ENCODE measurements at places on chromosomes 5 and 9.
A peak's percentile ranks its signal among the peaks of the same experiment; 100 is the strongest.

- DNase-seq: no peak
Observed at GRCh38 chr9:109319017-109319625, 1.7 kb downstream of the EPB41L4B start.

- DNase-seq: peak; percentile 86
Observed at GRCh38 chr5:159362220-159362619, 31.9 kb upstream of the IL12B start.

DNA sequence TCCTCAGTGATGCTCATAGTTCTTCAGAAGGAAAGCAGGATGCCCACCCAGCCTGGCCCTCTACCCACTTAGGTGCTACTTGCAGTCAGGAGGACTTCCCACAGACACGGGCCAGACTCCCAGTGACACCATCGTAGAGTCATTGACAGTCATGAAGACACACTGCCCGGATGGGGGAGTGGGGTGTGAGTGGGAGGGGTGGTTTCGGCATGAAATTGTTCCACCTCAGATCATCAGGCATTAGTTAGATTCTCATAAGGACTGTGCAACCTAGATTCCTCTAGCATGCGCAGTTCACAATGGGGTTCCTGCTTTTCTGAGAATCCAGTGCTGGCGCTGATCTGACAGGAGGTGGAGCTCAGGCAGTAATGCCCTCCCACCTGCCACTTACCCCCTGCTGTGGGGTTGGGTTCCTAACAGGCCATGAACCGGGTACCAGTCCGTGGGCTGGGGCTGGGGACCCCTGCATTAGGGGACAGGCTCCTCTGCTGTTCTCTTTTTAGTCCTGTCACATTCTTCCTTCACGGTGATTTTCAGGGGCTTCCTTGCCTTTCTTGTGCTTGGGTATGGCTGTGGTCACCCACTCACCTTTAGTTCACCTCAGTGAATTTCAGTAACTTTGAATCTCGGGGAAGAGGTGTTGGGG is 88.2 kb upstream of the ANKRD55 start:
- no peak for DNase-seq

GRCh38 chr5:10789726-10790125 is 28.7 kb upstream of the DAP start:
- no peak for DNase-seq

DNA sequence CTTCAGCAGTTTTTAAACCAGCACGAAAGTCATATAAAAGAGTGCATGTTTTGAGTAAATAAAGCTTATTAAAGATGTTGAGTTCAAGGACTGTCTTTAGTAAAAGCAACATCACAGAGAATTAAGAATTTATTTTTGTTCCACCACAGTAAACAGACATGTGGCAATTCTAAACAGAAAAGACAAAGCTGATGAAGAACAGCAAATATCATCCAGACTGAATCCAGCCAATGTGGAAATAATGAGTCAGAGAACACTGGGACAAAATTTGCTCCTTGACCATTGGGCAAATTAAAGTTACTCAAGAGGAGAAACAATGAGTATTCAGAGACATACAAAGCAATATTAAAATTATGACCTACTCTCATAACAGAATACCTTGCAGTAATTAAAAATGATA is 28.8 kb downstream of the OR2K2 start:
- no peak for DNase-seq

DNA sequence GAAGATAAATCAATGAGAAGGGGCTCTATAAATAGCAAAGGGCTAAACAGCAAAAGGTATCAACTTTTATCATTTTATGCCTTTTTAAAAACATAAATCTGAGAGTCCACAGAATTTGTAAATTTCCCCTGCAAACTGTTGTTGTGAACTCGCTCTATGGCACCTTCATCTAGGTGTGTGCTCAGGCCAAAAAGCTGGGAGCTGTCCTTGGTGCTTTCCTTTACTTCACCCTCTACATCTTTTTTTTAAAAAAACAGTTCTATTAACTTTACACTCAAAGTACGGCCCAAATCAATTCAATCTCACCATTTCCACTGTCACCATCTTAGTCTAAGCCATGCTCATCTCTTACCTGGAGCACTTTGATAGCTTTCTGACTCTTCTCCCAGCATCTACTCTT is 108.2 kb upstream of the GPR151 start:
- DNase-seq: no peak

DNA sequence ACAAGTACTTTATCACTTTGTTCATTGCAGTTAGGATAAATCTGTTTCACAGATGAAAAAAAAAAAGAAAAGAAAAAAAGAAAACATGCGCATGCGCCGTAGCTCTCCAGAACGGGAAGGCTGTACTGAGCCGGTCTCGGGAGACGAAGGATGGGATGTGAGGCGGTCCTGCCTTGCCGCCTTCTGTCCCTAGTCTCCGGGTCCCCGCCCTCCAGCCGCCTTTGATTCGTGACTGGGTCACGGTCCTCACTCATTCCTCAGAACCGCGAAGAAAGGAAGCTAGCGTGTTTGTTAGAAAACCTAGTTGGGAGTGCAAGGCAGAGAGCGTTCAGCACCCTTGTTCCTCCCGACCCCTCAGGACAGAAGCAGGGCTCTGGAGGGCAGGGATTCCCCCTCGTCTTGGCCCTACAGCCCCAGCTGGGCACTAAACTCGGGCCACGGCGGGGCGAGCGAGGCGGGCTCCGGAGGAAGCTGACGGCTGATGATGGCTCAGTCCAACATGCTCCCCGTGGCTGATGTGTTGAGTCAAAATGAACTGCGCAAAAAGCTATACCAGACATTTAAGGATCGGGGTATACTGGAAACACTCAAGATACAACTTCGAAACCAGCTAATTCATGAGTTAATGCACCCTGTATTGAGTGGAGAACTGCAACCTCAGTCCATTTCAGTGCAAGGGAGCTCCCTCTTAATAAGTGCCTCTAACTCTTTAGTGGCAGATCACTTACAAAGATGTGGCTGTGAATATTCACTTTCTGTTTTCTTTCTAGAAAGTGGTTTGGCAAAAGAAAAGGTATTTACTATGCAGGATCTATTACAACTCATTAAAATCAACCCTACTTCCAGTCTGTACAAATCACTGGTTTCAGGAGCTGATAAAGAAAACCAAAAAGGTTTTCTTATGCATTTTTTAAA is 40.0 kb downstream of the CPLANE1 start:
- DNase-seq: no peak

- peak; percentile 7 for DNase-seq
Observed at GRCh38 chr5:50667023-50667652, 701 bp downstream of the PARP8 start.

DNA sequence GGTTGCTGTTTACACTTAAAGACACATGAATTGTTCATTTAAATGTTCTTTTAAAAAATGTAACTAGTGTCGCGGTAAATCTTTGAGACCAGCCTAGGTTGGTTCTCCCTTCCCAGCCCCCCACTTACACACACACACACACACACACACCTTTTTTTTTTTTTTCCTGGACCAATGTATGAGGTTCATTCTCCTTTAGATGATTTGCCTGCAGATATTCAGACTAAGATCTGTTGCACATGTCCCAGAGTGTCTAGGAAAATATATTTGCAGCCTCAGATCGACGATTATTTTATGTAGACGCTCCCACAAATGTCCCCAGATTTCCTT is 4.4 kb upstream of the ELAVL2 start:
- no peak for DNase-seq

- DNase-seq: no peak
Observed at GRCh38 chr5:74619308-74619707, 21.2 kb downstream of the ENC1 start.

GRCh38 chr5:69049151-69049550 is 44.7 kb upstream of the SLC30A5 start:
- DNase-seq: no peak

Measured in GDM1 (cell line).